ENCODE measurements at places on chromosomes 13 and 19.

DNA sequence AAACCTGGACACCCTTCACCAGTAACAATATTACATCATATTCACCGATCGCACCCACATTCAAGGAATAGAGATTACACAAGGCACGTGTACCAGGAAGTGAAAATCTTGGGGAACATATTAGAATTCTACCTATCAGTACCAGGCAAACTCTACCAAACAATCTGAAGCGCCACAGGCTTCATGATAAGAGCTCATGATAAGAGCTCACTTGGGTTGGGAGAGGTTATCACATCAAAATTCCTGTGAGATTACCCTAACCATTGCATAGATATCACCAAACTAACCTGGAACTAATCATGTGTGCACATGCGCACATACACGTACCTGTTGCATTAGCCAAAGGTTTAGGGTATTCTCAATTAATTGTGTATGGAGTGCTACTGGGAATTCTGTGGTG, 1861.3 kb downstream of the PCDH9 start:
- no peak for DNase-seq
- no peak overlapping the region for H3K27ac ChIP-seq
- H3K36me3 ChIP-seq = no peaks in the 10 kb centered on the region
- no peaks in the 10 kb centered on the region for H3K4me1 ChIP-seq

DNA sequence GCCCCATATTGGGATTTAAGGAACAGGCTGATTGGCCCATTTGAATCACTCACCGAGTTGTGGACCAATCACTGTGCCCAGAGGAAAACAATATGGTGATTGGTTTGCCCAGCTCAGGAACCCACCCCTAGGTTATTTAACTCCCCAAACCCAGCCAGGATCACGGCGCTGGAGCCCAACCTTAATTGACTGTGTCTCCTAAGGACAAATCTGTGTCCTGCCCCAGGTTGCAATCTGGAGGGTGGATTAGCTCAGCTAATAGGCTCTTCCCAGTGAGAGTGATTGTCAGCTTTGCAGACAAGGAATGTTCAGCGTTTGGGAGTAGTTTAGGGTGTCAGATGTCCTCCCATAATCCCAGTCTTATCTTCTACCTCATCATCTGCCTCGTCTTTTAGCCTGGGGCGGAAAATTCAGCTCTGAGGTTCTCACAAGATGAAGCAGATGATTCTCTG, 3.5 kb upstream of the ZNF358 start:
- no peak overlapping the region for H3K4me3 ChIP-seq
- H3K4me1 ChIP-seq = peaks cover 6% of the 10 kb centered on the region
- no peak overlapping the region for H3K27ac ChIP-seq
- no peaks in the 10 kb centered on the region for H3K36me3 ChIP-seq
- no peak for DNase-seq
- H3K27me3 ChIP-seq = no peaks in the 10 kb centered on the region

DNA sequence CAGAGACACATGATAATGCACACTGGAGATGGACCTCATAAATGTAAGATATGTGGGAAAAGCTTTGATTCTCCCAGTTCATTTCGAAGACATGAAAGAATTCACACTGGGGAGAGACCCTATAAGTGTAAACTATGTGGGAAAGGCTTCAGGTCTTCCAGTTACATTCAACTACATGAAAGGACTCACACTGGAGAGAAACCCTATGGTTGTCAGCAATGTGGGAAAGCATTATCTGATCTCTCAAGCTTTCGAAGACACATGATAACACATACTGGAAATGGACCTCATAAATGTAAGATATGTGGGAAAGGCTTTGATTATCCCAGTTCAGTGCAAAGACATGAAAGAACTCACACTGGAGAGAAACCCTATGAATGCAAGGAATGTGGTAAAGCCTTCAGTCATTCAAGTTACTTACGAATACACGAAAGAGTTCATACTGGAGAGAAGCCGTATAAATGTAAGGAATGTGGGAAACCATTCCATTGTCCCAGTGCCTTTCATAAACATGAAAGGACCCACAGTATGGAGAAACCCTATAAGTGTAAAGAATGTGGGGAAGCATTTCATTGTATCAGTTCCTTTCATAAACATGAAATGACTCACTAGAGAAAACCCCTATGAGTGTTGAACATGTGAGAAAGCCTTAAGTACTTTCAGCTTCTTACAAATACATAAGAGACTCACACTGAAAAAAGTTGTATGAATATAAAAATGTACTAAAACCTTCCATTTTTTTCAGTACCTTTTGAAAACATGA, 14.7 kb downstream of the ZNF441 start:
- H3K36me3 ChIP-seq = peaks cover 49% of the 10 kb centered on the region
- DNase-seq = no peak
- no peaks in the 10 kb centered on the region for H3K27me3 ChIP-seq
- H3K4me1 ChIP-seq = no peaks in the 10 kb centered on the region
- no peak overlapping the region for H3K4me3 ChIP-seq

DNA sequence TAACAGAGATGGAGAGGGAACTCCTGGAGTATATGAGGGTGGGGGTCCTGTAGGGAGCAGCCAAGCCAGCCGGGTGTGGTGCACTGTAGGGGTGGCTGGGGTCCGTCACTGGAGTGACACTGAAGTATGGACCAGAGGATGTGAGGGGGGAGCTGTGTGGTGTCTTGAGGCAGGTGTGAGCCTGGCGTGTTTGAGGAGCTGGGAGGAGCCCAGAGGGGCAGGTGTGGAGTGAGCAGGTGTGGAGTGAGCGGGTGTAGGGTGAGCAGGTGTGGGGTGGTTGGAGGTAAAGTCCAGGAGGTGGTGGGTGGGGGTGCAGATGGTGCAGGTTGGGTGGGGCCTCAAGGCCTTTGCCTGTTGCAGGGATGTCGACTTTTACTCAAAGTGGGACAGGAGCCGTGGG, 5.9 kb downstream of the B3GNT8 start:
- no peak overlapping the region for H3K27ac ChIP-seq
- H3K27me3 ChIP-seq = no peaks in the 10 kb centered on the region
- H3K4me1 ChIP-seq = no peaks in the 10 kb centered on the region
- DNase-seq = no peak

DNA sequence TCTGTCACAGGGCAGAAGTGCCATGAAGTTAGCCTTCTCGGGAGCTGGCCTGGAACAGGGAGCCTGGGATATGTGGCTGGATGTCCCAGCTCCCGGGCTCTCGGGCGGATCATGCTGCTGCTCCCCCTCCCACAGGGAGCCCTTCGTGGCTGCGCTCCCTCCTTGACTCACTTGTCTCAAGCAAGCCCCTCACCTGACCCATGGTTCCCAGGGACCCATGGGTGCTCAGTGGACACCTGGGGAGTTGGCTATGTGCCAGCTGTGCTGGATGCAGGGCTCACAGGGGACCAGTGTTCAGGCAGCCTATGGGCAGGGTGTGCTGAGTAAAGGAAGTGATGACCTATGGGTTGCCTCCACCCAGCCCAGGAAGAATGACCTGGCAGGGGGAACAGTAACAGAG, 213.1 kb upstream of the SGCG start:
- H3K4me3 ChIP-seq = no peak overlapping the region
- no peak overlapping the region for H3K27ac ChIP-seq
- H3K36me3 ChIP-seq = no peaks in the 10 kb centered on the region
- H3K27me3 ChIP-seq = no peaks in the 10 kb centered on the region
- H3K4me1 ChIP-seq = no peaks in the 10 kb centered on the region
- DNase-seq = no peak

GRCh38 chr19:39083599-39083982, 577 bp upstream of the ACP7 start:
- DNase-seq = no peak

DNA sequence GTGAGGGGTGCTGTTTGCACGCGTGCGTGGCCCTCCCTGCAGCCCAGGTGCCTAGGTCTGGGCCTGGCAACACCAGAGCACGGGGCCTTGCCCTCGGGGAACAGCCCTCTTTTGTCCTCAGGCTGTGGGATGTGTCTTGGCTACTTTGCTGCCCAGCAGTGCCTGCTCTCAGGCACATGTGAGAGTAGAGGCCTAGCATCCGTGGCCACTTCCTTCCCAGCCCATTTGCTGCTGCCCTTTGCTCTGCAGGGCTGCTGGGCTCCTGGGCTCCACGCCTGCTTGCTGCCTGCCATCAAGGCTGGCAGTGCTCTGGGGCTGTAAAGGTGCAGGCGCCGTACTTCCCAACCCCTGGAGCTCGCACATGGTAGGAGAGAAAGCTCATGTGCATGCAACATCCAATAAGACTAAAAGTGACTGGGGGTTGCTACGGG, 46.6 kb downstream of the CAPN12 start:
- no peaks in the 10 kb centered on the region for H3K27me3 ChIP-seq
- no peak for DNase-seq
- H3K36me3 ChIP-seq = peaks cover 33% of the 10 kb centered on the region
- no peak overlapping the region for H3K4me3 ChIP-seq
- peaks cover 66% of the 10 kb centered on the region for H3K4me1 ChIP-seq

- peaks cover 44% of the 10 kb centered on the region for H3K4me1 ChIP-seq
- no peaks in the 10 kb centered on the region for H3K36me3 ChIP-seq
- H3K27me3 ChIP-seq = no peaks in the 10 kb centered on the region
- H3K27ac ChIP-seq = peak overlapping the region; percentile 20
These were observed 81.7 kb downstream of the KLF12 start for GRCh38 chr13:74052402-74052928.

GRCh38 chr13:71304861-71305260, 562.1 kb downstream of the DACH1 start:
- H3K4me3 ChIP-seq = no peak overlapping the region
- no peaks in the 10 kb centered on the region for H3K4me1 ChIP-seq
- no peak for DNase-seq
- no peak overlapping the region for H3K27ac ChIP-seq

DNA sequence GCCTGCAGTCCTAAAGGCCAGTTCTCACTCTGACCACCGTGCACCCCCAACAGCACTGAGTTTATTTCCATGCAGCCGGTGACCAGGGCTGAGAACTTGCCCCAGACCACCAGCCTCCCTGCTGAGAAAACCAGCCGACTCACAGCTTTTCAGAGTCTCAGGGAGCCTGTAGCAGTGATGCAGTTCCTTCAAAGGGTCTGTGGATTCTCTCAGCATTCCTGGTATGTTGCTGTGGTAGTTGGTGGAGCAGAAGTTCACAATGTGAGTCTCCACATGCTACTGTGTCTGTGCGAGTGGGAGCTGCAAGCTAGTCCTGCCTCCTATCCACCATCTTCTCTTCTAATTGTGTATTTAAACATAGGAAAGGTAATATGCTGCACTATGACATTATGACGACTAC, 254.9 kb upstream of the KLF12 start:
- DNase-seq = no peak
- H3K36me3 ChIP-seq = no peaks in the 10 kb centered on the region
- H3K4me1 ChIP-seq = no peaks in the 10 kb centered on the region
- no peak overlapping the region for H3K4me3 ChIP-seq
- H3K27me3 ChIP-seq = no peaks in the 10 kb centered on the region

GRCh38 chr13:98858191-98858590, 105.7 kb upstream of the SLC15A1 start:
- H3K36me3 ChIP-seq = peaks cover 18% of the 10 kb centered on the region
- DNase-seq = no peak

- no peak for DNase-seq
- no peak overlapping the region for H3K27ac ChIP-seq
- no peaks in the 10 kb centered on the region for H3K4me1 ChIP-seq
- H3K4me3 ChIP-seq = peak overlapping the region; percentile 75
- H3K27me3 ChIP-seq = no peaks in the 10 kb centered on the region
These were observed 1.5 kb downstream of the RNF6 start for GRCh38 chr13:26220575-26220974.

DNA sequence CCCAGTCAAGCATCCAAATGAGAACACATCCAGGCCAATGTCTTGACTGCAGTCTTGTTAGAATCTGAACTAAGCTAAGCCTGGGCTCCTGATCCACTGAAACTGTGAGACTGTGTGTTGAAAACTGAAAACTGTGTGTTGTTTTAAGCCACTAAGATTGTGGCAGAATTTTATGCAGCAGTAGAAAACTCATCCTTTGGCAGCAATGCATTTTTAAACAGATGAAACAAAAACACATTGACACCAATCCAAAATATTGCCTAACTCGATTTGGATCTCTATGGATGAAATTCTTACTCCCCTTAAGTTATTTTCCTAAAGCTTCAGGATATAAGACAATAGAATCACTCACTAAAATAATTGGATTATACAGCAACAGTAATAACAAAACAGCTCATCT, 202.3 kb upstream of the KLF12 start:
- H3K4me1 ChIP-seq = no peaks in the 10 kb centered on the region
- H3K4me3 ChIP-seq = no peak overlapping the region
- H3K27ac ChIP-seq = no peak overlapping the region
- H3K27me3 ChIP-seq = no peaks in the 10 kb centered on the region

DNA sequence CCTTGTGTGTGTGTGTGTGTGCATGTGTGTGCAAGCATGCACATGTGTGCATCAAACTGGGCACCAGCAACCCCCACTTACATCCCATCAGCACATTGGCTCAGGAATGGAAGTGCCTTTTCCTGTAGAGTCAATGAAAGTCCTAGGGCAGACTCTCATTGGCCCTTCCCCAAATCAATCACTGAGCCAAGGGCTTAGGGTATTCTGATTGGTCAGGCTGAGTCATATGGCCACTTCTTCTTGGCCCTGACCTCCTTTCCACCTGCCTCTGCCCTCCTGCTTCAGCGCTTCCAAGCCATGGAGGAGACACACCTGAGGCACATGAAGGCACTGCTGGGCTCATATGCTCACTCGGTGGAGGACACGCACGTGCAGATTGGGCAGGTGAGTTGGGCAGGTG, 20.9 kb downstream of the FCHO1 start:
- no peak overlapping the region for H3K4me3 ChIP-seq
- no peaks in the 10 kb centered on the region for H3K4me1 ChIP-seq
- H3K27ac ChIP-seq = no peak overlapping the region

DNA sequence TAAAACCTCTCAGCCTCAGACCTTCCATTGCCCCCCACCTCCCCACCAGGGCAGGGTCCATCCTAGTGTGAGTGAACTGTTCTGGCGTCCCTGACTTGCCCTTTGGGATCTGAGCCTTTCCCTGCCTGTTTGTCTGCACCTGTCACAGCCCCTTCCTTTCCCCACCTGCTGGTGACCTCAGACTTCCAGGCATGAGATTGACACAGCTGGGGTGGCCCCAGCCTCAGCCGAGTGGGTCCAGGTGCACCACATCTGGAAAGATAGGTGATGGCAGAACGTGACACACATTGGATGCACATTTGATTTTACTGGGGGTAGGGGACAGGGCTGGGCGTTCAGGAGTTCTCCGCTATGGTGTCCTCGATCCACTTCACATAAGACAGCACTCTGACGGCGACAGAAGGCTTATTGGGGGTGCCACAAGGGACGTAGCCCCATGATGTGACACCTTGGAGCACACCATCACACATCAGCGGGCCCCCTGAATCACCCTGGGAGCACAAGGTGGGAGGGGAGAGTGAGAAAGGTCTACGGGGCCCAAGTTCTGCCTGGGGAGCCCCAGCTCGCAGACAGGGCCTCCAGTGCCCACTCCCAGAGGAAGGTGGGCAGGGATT, 4.6 kb downstream of the KLK1 start:
- H3K27me3 ChIP-seq = peaks cover 11% of the 10 kb centered on the region
- no peak overlapping the region for H3K27ac ChIP-seq
- no peak for DNase-seq
- H3K4me1 ChIP-seq = no peaks in the 10 kb centered on the region
- H3K4me3 ChIP-seq = no peak overlapping the region
- H3K36me3 ChIP-seq = no peaks in the 10 kb centered on the region
